ENCODE measurements at places on chromosomes 7 and 10. TPM values are rescaled to one million over a fixed set of nuclear protein-coding genes. Genes with fewer than 3 reads are reported as not detected.

DNA sequence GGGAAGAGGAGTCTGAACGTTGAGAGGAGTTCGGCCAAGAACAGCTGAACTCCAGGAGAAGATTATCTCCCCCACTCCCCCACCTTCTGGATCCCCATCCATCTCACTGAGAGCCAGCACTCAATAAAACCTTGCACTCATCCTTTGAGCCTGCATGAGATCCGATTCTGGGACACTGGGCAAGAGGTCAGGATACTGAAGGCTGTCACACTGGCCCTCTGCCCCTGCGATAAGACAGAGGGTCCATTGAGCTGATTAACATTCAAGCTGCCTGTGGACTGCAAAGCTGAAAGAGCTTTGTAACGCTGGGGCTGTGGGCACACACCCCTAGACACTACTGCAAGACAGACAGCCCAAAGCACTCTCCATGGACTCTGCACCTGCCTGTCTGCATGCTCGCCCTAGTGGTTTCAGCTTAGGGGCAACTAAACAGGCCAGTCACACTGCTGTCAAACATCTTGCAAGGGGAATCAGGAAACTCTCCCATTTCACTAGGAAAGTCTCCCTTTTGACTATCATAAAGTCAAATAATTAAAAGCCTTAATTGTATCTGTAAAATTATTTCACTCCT, 42.3 kb upstream of the CNTNAP2 start:
- no peaks in the 10 kb centered on the region for H3K36me3 ChIP-seq
- H3K27me3 ChIP-seq: no peaks in the 10 kb centered on the region
- no peak overlapping the region for H3K27ac ChIP-seq

- DNase-seq: no peak
- no peak overlapping the region for H3K27ac ChIP-seq
- no peaks in the 10 kb centered on the region for H3K4me1 ChIP-seq
Measured at GRCh38 chr7:356691-357462, 66.9 kb downstream of the FOXL3 start.

- H3K27me3 ChIP-seq: no peaks in the 10 kb centered on the region
- H3K4me3 ChIP-seq: no peak overlapping the region
- no peak overlapping the region for H3K27ac ChIP-seq
- DNase-seq: no peak
Measured at GRCh38 chr10:21213381-21213780, 312.1 kb downstream of the SKIDA1 start.

The ELOVL3 gene
- not detected for total RNA-seq

The ATAD1 gene
- 38.7 TPM for total RNA-seq

Measured in H9 (cell line).